ENCODE measurements at places on chromosomes 1 and 21.

DNA sequence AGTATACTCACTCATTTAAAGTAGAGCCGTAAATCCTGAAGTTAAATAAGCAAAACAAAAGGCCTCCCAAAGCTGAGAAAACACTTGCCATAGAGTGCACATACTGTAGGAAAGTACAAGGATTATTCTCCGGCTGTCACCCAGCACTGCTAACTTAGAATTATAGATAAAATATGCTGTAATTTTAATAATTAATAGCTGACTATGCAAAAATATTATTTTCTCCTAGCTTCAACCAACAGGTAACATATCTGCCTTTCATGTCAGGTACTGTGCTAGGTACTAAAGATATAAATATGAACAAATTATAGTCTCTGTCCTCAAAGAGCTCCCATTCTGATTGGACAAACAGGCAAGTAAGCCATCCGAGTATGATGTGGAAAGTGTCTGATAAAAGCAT, 233.2 kb downstream of the FGGY start:
- DNase-seq: no peak

DNA sequence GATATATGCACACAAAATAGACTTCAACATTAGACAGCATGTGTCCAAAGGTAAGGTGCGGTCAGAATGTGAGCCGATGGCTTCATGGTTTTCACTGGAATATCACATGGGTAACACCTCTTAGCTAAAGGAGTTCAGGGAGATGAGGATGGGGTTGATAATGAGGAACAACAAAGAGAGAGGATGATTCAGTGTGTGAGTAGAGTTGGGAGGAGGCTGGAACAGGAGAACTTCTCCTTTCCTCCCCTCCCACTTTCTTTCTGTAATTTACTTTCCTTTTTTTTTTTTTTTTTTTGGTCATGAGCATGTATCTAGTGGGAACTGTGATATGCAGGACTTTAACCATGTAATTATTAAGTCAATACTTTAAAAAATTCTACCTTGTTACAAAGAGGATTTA, 99.4 kb downstream of the FASLG start:
- no peak for DNase-seq

GRCh38 chr1:33379631-33380354, 51.1 kb downstream of the PHC2 start:
- no peak for DNase-seq

- no peak for DNase-seq
Observed at GRCh38 chr1:107378866-107379265, 238.0 kb downstream of the NTNG1 start.

- no peak for DNase-seq
Observed at GRCh38 chr1:222547944-222548671, at the start of gene HHIPL2. Gene HHIPL2, minus strand, starts transcription at chr1:222548104. Its CDS starts 60 bp downstream, at chr1:222548044.

GRCh38 chr1:40270152-40270834, 12.3 kb downstream of the ZMPSTE24 start:
- no peak for DNase-seq

GRCh38 chr1:199218065-199218464, 579.2 kb downstream of the PTPRC start:
- DNase-seq: no peak

All from activated T-cell treated with anti-CD3 and anti-CD28 coated beads, Interleukin-2, amount 50 U/mL, for 1 hour (primary cell).